ENCODE measurements at places on chromosomes 6 and 20.

DNA sequence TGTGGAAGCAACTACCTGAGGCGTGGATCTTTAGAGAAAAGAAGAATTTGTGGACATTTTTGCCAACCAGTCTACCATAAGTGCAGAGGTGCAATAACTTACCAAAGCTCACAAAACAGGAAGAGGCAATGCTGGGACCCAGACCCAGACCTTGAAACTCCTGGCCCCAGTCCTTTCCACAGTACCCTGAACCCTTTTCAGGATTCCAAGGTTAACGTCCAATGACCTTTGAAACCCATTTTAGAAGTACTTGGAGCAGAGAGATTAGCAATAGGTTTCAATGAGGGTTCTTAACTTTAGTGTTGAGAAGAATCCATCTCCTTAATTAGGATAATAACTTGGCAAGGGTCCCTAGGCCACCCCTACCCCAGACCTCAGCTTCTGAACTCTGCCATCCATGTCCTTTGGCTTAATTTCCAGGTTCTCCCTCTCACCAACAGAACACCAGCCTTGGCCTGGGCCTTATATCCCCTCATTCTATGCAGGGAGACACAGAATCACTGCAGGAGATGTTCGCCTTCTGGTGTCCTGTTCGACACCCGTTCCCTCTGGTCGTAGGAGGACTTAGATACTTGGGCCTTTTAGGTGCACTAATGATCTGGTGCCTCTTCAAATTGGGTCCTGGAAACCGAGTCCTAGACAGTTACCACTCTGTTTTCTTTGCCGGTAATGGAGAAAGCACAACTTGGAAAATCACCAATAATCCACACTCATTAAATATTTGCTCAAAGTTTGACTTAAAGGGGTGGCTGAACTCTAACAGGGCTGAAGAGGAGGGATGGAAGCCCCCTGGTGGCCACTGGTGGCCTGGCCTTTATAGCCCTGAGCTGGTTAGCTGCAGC, 40.6 kb downstream of the ISM1 start:
- peak; percentile 31 for DNase-seq

GRCh38 chr6:160139420-160139851, 17.8 kb downstream of the SLC22A1 start:
- DNase-seq = no peak

GRCh38 chr6:24844903-24845302, 46.2 kb upstream of the ARMH2 start:
- no peak for DNase-seq

DNA sequence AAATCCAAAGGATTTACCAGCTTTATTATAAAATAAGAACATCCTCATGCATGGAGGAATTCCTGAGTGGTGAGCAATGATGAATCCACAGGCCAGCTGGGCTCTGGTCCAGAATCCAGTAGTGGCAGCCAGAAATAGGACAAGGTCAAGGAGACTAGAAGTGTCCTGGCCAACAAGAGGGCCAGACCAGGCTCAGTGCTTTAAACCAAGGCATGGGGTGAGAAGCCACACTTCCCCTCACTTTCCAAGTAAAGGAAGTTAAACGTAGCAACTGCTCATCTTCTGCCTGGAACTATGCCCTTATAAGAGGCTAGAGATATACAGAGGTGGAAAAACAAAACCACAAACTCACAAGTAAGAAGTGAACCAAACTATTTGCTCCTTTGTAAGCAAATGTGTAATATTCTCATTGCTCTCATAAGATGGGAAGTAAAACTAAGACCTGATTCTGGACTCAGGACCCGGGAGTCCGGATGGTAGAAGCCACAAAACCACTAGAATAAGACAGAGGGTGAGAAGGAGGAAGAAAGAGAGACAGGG, 253.2 kb downstream of the UST start:
- DNase-seq = no peak

GRCh38 chr20:62051546-62052255, 14.0 kb downstream of the TAF4 start:
- no peak for DNase-seq

DNA sequence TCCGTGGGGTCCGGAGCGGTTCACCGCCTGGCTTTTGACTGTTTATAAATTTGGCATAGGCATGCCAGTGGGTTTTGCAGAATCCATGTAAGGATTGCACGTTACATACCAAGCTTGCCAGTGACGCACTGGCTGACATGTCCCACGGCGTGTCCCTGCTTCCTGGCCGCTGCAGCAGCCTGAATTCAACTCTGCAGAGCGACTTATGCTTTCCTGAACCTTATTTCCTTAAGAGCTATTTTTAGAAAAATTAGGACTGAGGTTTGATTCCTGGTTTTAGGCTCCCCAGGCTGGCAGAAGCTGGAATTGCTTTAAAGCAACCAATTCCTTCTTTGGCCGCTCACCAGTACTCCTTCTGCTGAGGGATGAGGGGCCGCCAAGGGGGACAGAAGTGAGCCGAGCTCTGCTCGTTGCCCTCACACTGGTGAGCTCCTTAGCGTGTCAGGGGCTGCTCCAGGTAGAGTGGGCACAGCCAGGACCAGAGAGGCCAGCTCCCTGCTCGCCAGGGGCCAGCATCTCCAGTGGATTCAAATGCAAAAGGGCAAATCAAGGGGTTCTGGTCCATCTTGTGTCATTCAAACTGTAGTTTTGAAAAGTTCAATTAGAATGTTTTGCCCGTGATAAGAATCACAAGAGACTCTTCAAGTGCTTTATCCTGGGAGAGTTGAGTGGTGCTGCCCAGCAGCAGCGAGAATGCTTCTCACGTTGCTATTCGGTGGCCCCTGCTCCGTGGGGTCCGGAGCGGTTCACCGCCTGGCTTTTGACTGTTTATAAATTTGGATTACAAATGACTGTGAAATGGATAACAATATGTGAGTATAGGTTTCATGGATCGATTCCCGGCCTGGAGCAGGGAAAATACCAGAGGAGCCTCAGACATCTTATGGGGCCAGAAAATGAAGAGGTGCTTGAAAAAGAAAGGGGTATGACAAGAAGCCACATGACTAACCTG, 17.5 kb upstream of the IRF4 start:
- no peak for DNase-seq
